CD4-positive, alpha-beta T cell treated with Interleukin-2 at 100 ng/mL for 4 hours (primary cell): ENCODE measurements at places on chromosomes 11 and 22.

- DNase-seq, result no peak
These were observed 54.8 kb upstream of the PHF21B start for GRCh38 chr22:45064313-45065278.

GRCh38 chr11:19800714-19801519, 88.3 kb downstream of the NAV2 start:
- DNase-seq, result no peak

- no peak for DNase-seq
These were observed 433.7 kb downstream of the ETS1 start for GRCh38 chr11:128153697-128154048.

- DNase-seq, result no peak
These were observed 17.9 kb downstream of the APOL5 start for GRCh38 chr22:35735542-35735941.

DNA sequence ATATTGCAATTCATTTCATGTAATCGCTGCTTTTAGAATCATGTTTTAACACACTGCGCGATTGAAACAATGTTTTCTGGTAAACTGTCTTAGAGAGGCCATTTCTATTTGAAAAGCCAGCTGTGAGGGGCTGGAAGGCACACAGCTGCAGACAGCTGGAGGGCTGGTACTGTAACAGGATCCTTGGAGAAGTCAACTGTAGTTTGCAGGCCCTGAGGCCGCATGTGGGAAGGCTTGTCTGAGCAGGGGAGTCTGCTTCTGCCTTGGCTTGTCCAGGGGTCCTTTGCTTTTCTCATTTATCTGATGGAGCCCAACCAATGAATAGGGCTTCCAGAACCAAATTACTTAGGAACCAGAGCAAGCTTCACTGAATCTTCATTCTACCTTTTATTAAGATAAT, 313.5 kb downstream of the BLID start:
- no peak for DNase-seq

GRCh38 chr11:126834149-126834548, 166.4 kb downstream of the KIRREL3 start:
- no peak for DNase-seq

- no peak for DNase-seq
These were observed 20.7 kb downstream of the RPUSD4 start for GRCh38 chr11:126190792-126191191.

GRCh38 chr11:117337076-117337475, 9.4 kb downstream of the CEP164 start:
- no peak for DNase-seq

- no peak for DNase-seq
These were observed 110.6 kb downstream of the TP53I11 start for GRCh38 chr11:44840085-44840478.

GRCh38 chr11:133291780-133292179, 240.5 kb downstream of the OPCML start:
- no peak for DNase-seq

- no peak for DNase-seq
These were observed 312.2 kb upstream of the B3GAT1 start for GRCh38 chr11:134724106-134724778.

DNA sequence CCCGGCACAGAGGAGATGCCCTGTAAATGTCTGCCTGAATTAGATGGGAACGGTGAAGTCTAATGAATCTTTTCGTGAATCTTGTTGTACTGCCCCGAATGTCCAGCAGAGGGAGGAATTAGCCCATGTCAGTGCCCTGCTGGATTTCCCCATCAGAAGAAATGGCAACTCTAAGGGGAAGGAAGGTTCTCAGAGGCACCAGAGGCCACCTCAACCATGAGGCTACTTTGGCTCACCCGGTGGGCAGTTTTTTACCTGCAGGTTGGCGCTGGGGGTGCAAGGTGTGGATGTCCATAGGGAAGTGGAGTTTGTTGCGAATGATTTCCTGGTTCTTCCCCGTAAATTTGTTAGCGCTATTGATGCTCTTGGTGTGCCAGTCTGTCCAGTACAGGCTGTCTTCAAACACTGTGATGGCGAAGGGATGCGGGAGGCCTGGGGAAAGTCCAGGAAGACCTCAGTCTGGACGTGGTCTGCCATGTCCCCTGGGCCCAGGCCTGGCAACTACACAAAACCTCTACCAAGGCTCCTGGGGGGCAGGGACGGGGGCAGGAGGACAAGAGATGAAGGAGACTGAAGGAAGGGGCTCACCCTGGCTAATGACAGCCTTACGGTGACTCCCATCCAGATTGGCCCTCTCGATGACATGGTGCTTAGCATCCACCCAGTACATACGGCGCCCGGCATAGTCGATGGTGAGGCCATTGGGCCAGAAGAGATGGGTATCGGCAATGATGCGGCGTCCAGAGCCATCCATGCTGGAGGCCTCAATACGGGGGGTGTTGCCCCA, 28.5 kb downstream of the LRP4 start:
- DNase-seq, result peak; percentile 77

GRCh38 chr11:9250139-9250582, 15.0 kb downstream of the DENND5A start:
- DNase-seq, result peak; percentile 60

DNA sequence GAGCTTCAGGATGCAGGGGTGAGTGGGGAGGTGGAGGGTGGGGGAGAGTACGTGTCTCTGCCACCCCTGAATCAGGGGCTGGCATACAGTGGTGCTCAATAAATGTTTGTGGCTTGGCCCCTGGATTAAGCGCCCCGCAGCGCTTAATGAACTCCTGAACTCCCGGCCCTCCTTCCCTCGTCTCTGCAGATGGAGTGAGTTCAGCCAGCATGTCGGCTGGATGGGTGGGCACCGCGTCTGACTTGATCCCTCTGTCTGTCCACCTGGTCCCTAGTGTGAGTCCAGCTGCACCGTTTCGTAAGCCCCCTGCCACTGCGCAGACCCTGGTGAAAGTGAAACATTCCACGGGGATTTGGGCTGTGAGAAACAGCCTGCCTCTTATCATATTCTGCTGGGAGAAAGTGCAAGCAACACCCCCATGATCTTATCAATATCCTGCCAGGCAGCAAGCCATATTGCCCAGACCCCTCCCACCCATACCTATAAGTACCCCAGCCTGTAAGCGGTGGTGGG, 12.0 kb upstream of the MRGPRD start:
- DNase-seq, result no peak

DNA sequence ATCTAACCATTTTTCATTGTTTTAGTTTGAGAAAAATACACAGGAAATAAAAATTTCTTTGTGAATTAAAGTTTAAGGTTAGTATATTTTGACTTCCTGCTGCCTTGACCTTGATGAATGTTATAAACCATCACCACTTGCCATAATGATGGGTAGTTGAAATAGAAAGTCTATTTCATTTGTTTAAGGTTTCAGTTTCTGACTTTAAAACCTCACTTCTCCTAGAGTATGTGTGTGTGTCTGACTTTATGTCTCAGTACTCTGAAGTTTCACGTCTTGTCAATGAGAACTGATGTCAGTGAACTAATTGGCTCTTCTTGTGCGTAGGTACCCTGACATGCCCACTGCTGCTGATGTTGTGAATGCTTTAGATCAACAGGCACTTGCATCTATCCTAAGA, 188.2 kb downstream of the METTL15 start:
- DNase-seq, result no peak

DNA sequence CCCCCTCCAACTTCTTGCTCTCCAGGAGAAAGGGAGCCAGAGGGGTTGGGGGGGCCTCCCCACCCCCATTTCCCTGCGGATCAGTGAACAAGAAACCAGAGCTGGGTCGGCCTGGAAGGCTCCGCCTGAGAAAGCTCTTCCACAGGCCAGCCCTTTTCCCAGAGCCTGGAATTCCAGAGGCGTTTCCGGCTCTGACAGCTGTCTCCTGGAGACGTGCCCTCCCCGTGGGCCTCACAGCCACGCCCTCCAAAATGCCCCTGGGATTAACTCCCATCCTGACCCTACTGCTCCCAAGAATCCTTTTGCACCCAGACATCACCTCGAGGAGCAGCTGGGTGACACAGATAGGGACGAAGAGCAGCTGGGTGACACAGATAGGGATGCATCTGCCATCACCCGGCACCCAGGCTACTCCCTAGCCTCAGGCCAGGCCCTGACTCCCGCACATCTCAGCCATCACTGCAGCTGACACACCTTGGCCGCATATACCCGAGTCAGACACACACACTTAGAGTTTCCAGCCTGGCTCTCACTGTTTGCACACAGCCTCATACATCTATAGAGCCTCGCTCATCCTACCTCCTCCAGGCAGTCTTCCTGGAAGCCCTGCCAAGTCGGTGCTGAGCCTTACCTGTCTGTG, 7.6 kb upstream of the CDC42EP1 start:
- no peak for DNase-seq

DNA sequence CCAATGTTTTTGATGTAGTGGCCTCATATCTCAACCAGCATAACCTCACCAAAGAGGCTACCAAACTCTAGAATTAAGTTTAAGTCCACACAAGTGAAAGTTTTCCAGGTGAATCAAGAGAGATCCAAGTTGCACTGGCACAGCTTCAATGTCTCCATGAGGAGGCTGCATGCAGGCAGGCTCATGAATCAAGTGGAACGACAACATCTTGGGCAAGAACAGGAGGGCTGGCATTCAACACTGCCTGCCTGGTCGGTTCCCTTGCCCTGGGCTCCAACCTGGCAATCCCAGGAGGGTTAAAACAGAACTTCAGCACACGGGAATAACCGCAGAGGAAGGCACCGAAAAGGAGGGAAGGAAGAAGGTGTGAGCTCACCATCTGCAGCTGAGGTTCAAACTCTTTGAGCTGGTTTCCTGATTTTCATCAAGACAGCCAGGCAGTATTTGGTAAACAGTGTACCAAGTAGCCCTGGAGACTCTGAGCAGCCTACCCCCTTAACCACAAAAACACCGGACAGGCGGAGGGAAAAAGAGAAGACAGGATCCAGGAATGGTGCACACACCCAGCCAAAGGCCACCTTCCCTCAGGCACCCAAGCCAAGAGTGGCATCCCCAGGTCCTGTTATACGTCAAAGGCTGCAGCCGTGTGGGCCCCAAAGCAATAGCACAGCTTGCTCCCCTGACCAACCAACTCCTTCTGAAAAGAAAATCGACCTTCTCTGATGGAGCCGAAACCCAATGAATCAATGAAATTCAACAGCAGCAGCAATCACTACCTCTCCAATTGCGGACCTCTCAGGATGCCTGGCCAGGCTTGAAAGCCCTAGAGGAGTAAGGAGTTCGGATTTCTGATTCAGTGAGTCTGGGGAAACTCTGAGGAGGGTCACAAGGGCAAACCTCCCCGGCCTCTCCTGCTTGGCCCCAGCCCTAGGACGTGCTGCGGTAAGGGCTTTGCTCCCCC, 1.3 kb downstream of the PACSIN2 start:
- DNase-seq, result no peak

GRCh38 chr11:68113986-68114385, 7.2 kb downstream of the CHKA start:
- DNase-seq, result no peak

- no peak for DNase-seq
These were observed 84.3 kb upstream of the SHISAL1 start for GRCh38 chr22:44396727-44397722.

DNA sequence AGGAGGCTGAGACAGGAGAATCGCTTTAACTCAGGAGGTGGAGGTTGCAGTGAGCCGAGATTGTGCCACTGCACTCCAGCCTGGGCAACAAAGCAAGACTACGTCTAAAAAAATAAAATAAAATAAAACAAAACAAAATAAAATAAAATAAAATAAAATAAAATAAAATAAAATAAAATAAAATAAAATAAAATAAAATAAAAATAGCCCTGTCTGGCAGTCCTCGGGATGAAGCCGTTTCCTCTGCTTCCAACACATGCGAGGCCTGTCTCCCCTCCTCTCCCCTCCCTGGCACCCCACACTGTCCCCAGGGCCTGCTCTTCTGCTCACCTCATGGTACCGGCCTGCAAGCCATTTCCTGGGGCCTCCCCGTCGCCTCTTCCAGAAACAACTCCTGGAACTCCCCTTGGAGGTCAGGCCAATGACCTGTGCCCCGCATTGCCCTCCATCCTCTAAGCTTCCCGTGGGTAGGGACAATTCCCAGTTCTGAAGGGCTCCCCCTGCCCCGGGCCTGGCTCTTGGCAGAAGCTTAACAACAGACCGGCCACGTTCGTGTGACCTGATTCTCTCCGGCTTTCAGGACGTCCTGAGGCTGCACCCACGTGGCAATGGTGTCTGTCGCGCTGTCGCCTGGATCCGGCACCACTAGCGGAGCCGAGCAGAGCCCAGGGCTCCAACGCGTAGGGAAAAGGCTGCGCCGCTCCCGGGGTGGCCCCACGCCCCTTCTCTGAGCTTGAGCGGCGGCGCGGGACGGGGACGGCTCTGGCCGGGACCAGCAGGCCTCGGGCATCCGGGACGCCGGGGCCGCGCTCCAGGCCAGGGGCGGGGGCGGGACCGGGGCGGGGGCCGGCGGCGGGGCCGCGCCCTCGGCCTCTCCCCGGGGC, 456 bp upstream of the PARVB start:
- DNase-seq, result peak; percentile 18

GRCh38 chr22:30305906-30306626, 16.8 kb upstream of the CASTOR1 start:
- peak; percentile 73 for DNase-seq

DNA sequence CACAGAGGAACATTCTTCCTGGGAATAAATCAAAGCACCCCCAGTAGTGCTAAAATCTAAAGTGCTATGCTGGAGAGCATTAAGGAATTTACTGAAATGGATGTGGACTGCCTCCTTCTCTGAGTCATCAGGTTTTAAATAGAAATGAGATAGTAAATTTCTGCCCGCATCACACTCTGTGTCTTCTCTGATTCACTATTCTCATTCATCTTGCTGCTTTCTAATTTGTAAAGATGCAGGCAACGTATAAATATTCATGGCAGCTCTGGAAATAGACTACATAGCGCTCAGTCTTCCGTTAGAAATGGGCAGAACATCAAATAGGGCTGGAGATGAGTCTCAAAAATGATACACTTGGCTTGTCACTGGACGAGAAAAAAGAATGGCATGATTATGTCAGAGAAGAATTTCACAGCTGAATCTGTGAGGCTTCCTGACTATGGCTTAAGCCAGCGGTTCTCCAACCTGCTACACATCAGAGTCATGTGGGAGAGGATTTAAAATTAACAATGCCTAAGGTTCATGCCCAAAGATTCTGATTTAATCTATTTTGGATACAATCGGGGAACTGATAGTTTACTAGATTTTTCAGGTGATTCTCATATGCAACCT, 178.2 kb downstream of the LRRC4C start:
- no peak for DNase-seq

DNA sequence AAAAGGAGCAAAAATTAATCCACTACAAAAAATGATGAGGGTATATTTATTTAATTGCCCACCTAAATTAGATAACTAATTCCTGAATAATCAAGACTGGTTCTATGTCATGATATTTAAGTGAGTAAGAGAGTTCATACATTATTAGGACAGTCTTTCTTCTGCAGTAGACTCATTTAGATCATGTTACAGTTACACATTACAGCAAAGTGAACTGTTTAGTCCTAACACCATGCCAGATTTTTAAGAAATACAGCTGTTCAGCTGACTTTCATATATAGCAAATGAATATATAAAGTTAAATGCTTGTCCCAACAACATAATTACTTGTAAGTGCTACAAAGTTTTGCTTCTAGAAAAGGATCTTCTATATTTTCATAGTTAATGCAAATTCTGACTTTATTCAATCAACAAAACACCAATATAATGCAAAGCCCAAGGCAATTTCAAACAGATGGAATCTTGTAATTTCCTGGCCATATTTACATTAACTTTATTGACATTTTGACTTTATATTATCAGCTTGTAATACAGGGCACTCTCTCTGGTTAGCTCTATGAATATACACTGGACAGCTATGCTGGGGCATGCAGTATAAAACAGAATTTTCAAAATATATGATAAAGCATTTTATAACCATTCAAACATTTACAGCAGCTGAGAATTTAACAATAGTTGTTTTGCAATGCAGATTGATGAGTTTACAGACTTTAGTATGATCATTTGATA, 45.7 kb upstream of the TP53AIP1 start:
- DNase-seq, result no peak
